ENCODE measurements at places on chromosomes 2 and 18.

- DNase-seq, result no peak
These were observed 29.9 kb downstream of the TTC32 start for GRCh38 chr2:19871836-19872235.

GRCh38 chr2:108449410-108450130, 564 bp downstream of the GCC2 start:
- peak; percentile 55 for DNase-seq

GRCh38 chr2:38374984-38375383, 2.1 kb downstream of the ATL2 start:
- no peak for DNase-seq

DNA sequence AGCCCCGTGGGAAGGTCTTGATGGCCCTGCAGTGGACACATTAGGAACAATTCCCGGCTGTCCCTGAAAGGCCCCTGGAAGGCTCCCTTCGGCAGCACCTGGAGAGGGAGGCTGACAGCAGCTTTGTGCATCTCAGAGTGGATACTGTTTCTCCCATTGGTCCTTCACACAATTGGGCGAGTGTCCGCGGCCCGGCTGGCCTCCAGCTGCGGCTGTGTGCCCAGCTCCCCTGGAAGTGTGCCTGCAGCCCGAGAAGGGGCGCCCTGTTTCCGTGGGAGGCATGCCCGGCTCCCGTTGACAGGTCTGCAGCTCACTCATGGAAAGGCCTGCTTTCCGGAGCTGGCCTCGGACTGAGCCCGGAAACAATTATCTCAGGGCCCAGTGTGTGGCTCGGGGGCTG, 103.7 kb downstream of the LPIN1 start:
- DNase-seq, result no peak

- DNase-seq, result no peak
These were observed 10.8 kb downstream of the TYMS start for GRCh38 chr18:668260-668659.

- no peak for DNase-seq
These were observed 25.2 kb downstream of the KATNAL2 start for GRCh38 chr18:46942646-46943045.

- no peak for DNase-seq
These were observed 96.0 kb downstream of the PLB1 start for GRCh38 chr2:28591711-28592335.

DNA sequence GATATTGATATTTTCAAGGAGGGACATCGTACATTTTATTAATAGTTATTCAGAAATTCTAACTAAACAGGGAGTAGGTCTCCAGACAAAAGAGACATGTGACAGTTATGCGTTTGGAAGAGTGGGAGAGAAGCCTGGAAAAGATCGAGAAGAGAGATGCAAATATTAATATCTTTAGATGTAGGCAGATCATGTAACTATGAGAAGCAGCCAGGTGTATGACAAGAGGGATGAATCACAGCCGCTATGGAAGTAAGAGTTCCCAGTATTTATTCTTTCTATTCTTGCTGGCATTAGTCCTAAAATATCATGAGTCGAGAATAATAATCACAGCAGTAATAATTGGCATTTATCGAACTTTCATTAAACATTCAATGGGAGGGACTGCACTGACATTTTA, 140.2 kb downstream of the CSRNP3 start:
- no peak for DNase-seq

DNA sequence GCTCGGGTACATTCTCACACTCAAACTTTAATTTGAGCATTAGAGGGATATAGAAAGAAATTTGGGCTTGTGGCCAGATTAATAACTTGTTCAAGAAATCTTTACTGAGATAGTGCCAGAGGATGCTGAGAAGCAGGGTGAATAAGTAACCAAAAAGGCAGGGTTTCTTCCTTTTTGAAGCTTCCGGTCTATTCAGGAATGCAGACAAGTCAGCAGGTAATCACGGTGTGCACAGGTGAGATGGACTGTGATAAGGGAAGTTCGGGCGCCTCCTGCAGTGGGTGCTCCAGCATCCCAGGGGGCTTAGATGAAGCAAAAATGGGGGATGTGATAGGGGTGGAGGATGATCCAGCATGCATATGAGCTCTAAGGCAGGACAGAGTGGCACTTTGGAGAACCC, 44.9 kb upstream of the CYP1B1 start:
- DNase-seq, result no peak

GRCh38 chr2:118290411-118291250, 202.4 kb downstream of the INSIG2 start:
- no peak for DNase-seq

DNA sequence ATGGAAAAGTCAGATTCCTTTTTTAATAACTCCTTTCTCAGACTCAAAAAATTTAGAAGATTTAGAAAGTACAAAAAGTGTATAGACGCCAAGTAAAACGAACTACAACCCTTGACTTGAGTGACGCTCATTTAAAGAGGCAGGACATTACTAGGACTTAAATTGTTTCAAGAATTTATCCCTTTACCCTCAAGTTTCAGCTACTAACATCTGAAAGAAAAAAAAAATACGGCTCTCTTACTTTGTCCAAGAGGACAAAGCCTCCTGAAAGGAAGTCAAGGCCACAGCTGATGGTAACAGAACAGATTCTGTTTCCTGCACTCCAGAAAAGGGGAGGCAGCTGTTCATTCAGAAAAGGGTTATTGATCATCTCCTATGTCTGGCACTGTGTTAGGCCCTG, 57.6 kb upstream of the PKDCC start:
- DNase-seq, result no peak

- no peak for DNase-seq
These were observed 38.8 kb downstream of the AOX1 start for GRCh38 chr2:200624658-200625057.

GRCh38 chr2:168147830-168148794, 99.3 kb downstream of the STK39 start:
- DNase-seq, result no peak

DNA sequence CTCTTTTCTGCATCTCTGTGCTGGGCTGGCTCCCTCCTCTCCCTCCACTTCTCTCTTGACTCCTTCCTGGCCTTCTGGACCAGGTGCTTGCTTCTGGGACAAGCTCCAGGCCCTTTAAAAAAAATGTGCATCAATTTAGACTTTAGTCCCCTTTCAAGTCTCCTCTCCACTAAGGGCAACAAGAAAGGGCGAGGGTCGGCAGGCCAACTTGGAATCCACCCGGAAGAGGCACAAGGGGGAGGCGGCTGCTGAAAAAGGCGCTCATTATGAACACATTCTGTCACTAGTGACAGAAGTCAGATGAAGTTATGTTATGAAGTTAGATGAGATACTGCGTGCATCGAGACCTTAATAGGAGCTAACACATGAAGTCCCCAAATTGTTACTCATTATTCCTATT, 13.6 kb upstream of the RHOB start:
- no peak for DNase-seq

DNA sequence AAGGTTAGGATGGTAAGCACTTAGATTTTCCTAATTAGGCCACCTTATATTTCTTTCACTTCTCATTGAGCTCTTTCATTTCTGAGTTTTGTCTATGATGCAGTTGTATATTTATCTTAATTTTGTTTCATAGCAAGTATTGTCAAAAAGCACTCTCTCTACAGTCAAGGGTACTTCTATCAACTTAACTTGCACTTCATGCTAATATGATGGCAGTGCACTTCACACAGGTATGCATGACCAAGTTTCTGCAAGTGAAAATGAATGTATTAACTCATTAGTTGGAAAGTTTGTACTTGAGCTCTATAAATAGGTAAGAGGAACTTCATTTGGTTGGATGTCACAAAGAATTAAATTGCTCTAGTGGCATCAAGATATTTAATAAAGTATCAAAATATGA, 51.5 kb upstream of the CDH19 start:
- no peak for DNase-seq

GRCh38 chr2:237209885-237210284, 124.2 kb downstream of the COPS8 start:
- DNase-seq, result no peak

DNA sequence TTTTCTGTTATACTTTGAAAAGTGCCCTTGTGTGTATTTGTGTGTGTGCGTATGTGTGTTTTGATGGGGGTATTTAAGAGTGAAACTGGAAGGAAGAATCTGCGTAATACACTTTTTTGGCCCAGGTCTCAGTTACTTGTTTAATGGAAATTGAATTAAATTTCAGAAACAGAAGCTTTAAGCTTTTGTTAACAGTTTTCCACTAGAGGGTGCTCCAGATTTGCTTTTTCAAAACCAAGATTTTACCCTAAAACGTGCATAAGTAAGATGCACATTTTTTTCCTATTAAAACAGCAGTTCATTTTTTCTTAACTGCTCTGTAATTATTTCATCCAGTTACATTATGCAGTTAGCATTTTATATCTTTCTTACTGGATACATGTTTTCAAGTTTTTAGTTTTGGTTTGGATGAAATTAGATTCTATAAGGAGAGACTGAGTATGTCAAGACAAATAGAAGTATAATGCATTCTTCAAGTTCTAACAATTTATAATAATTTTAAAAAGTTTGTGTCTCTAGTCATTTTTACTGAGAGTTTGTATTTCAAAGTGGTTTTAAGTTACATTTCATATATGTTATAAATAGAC, 97.2 kb downstream of the PIK3C3 start:
- DNase-seq, result peak; percentile 2

GRCh38 chr18:11661430-11661829, 27.6 kb upstream of the GNAL start:
- DNase-seq, result no peak

DNA sequence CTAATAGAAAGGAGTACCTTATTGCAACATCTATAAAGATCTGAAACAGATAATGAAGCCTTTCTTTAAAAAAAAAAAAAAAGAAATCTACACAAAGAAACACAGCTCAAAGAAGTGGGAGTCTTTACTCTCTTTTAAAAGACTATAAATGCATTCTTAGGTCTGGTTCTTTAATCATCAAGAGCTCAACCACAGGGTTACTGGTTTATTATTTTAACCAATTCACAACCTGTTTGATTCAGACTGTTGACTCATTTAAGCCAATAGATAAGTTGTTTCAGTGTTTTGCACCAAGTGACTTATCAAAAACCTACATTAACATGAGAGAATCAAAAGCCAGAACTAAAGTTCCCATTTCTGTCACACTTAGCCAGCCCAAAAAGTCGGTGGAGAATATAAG, 93.1 kb downstream of the TCF4 start:
- DNase-seq, result no peak

DNA sequence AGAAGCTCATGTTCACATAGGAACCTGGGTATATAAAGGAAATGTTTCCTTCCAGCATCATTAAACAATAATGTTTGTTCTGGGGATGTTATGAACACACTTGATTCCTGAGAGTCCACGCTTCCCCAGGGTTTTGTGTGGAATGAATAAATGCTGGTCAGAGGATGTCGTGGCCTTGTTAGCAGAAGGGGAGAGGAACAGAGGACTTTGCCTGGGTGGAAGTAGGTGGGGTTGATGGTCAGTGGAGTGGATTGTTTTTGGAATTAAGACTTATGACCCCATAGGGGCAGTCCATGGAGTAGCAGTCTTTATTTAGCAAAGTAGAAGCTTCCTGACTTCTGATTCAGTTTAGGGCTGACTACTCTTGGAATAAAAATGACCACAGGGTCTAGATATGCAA, 139.6 kb downstream of the MYO1B start:
- DNase-seq, result no peak

DNA sequence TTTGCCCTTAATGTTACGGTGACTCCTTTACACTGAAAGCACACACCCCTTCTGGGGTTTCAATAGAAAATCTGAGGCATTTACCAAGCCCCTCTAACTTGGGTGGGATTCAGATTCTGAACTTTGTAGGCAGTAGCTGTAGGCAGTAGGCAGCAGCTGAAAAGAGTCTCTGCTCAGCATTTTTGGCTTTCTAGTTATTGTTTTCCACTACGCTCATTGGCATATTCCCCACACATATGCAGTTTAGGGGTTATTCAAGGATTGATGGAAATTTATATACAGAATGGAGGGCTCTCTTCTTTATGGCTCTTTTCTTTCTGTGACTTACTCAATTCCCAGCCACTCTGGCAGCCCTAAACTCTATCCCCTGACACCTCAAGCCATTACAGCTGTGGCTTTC, 232.7 kb upstream of the REV1 start:
- DNase-seq, result no peak

- DNase-seq, result no peak
These were observed 548.8 kb upstream of the NRP2 start for GRCh38 chr2:205133544-205133943.

- DNase-seq, result no peak
These were observed 57.4 kb downstream of the KIDINS220 start for GRCh38 chr2:8779795-8780671.

DNA sequence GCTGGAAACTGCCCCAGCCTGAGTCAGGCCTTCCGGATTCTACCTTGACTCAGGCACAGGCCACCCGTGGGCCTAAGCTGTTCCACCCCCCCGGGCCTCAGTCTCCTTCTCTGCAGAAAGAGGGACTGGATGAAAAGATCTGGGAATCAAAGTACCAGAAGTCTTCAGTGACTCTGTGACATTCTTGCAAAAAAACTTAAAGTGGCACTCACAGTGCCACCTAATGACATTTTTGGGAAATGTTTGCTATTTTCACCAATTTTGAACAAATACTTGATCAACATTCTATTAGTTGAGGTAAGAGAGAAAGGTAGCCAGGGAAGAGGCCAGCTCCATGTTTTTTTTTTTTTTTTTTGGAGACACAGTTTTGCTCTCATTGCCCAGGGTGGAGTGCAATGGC, 48.3 kb upstream of the ACAA2 start:
- peak; percentile 36 for DNase-seq

All from CD4-positive, alpha-beta T cell treated with Interleukin-21 for 1 hour (primary cell).